Iris pigment epithelial cell (primary cell): ENCODE measurements at places on chromosomes 2 and 18.
A peak's percentile ranks its signal among the peaks of the same experiment; 100 is the strongest.

DNA sequence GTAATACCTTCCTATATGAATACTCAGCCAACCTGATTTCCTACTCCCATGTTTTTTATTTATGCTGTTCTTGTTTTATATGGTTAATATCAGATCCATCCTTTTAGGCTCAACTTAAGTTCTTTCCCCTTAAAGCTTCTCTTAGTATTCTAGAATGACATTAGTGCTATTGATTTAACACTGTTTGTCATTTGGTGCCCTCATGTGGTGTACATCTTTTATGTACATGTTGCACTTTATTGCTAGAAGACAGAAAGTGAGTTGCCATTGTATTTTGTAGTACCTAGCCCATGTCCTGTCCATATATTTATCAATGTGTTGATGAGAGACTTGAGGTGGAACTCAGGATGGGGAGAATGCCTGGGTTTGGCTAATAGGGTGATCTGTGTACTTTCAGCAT lies 2.5 kb downstream of the HTRA2 start:
- peak; percentile 42 for DNase-seq

- DNase-seq: peak; percentile 41
Measured at GRCh38 chr2:54723996-54724559, 616 bp downstream of the EML6 start.

GRCh38 chr2:100404411-100404810 lies 13.1 kb downstream of the CHST10 start:
- DNase-seq: no peak

GRCh38 chr2:23381084-23381483 lies 3.9 kb upstream of the KLHL29 start:
- DNase-seq: peak; percentile 93

- no peak for DNase-seq
Measured at GRCh38 chr2:126883666-126884040, 15.0 kb upstream of the TEX51 start.

DNA sequence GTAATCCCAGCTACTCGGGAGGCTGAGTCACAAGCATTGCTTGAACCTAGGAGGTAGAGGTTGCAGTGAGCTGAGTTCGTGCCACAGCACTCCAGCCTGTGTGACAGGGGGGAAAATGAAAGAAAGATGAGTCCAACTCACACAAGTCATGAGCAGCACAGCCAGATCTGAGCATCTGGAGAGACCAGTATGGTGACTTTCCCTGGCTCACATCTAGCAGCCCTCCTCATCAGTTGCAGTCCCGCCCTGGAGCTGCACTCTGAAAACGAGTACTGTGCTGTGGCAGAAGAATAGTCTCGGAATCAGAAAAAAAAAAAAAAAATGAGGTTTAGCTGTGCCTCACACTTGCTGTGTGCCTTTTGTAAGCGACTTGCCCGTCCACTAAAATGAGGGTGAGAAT lies 74.4 kb upstream of the TRIB2 start:
- DNase-seq: no peak

DNA sequence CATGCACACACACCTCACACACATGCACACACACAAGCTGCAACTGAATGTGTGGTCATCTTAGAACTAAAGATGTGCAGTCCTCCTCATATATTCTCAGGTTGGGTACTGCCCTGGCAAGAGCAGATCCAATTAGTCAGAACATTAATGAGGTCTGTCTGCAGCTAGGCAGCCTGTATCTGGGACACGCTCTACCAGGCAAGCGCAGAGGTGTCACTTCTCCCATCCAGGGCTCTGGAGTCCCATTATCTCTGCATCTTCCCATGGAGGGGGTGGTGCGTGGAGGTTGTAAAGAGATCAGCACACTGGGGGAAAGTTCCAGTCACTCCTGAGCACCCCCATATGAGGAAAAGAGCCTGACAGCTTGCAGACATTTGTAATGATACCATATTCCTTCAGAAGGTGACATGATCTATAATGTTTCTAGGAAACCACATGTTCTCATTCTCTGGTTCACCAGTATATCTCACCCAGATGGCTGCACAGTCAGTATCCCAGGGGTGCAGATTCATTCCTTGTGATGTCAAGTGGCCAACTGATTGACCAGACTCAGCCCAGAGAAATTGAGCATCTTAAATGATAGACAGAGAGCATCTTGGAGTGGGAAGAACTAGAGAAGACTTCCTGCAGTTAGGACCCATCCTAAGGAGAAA lies 95.4 kb downstream of the RTN4 start:
- DNase-seq: no peak

- DNase-seq: peak; percentile 85
Measured at GRCh38 chr2:12716032-12716281, 779 bp upstream of the TRIB2 start.

DNA sequence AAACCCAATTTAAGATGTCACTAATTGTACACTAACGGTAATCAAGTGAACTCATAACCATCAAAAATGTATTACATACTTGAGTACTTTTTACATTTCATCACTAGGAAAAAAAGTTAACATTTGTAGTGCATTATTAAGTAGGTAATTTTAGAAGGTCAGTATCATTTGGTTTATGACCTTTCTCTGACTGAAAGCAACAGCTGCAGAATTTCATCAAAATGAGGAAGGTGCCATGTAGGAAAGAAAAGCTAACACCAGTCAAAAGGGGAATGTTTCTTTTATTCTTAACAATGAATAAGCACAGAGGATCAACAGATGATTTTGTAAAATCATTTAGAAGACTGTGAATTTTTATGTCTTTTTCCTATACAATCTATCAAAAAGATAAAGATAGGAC lies 79.0 kb downstream of the PIGN start:
- DNase-seq: no peak

DNA sequence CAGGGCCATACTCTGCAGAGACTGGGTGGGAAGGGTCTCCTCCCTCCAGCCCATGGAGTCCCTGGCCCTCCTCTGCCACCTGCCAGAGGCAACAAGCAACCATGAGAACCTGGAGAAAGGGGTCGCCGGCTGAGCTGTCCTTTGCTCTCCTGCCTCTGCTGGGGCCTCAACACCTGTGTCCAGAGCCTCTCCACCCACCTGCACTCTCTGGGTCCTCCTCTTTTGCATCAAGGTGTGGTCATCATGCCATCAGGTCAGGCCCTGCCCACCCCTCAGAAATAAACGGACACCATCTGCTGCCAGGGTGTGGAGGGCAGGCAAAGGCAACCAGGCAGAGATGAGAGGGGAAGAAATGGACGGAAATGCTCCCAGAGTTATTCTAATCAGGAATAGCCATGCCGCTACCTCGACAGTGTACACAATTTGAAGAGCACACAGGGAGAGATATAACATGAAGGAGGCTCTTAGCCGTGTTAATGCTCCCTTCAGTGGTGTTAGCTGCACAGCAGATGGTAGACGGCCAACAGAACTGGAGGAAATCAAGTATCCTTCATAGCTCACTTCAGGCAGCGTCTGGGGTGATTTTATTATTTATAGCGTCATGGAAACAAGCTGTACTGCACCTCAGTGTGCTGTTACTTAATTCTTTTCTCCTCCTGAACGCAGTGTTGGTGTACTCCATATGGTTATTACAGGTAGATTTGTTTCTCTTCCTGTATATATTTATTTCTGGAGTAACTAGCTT lies 247.9 kb downstream of the TSN start:
- DNase-seq: no peak

DNA sequence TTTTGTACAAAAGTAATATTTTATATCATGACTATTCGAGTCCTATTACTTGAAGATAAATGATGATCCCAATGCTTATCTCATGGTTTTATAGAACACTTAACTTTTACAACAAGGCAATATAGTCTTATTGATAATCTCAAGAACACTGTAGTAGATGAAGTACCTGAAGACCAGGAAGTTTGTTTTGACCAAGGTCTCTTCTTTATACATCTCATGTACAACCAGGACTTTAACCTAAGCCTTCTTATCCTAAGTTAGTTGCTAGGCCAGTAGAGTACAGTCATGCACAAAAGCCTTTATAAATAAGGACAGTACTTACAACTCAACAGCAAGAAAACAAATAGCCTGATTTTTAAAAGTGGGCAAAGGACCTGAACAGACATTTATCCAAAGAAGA lies 147.7 kb upstream of the NOSTRIN start:
- DNase-seq: no peak

DNA sequence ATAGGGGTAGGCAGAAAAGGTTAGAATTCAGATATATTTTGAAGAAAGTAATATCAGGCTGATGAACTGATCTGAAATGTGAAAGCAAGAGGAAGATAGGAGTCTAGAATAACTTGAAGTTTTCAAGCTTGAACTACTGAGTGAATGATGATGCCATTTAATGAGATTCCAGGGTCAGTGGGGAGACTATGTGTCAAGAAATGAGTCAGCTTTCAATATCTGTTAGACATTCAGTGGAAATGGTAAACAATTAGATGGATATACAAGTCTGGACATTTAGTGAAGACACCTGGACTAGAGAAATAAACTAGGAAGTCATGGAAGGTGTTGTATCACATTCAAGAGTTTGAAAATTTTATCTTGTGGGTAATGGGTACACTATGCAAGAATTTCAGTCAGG lies 326.9 kb downstream of the FSIP2 start:
- no peak for DNase-seq

DNA sequence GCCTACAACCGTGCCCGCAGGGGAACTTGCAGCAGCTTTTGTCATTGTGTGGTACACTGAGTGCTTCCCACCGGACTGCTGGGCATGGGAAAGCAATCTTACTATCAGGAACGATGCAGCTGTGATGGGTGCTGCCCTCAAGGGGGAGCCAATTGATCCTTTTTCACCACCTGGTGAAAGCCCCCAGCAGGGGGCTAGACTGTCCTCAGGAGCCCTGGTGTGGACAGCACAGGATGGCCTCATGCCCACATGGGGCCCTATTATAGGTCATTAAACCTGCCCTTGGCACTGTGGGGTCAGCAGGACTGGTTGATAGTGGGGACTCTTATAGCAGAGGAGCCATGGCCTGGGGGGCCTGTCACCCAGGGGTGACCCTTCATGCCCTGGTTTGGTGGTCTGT lies 172.2 kb downstream of the GLI2 start:
- DNase-seq: no peak

GRCh38 chr2:97932975-97933662 lies 62.6 kb downstream of the TMEM131 start:
- no peak for DNase-seq

- peak; percentile 62 for DNase-seq
Measured at GRCh38 chr2:71748227-71748626, 294.9 kb downstream of the DYSF start.

DNA sequence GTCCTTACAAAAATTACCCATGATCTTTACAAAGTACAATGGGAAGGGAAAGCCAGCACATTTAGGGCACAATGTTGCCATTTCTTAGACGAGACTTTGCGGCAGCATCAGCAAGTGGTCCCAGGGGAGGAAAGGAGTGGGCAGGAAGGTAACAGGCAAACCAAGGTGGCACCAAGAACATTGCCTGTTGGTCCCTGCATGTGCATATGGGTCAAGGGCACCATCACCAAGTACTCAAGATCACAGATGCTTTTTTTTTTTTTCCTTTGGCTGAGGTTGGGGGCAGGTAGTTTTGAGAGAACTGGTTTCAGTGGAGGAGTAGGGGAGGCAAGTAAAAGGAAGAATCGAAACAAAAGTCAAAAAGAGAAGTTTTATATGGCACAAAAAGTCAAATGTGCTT lies 752 bp upstream of the CYTIP start:
- no peak for DNase-seq

DNA sequence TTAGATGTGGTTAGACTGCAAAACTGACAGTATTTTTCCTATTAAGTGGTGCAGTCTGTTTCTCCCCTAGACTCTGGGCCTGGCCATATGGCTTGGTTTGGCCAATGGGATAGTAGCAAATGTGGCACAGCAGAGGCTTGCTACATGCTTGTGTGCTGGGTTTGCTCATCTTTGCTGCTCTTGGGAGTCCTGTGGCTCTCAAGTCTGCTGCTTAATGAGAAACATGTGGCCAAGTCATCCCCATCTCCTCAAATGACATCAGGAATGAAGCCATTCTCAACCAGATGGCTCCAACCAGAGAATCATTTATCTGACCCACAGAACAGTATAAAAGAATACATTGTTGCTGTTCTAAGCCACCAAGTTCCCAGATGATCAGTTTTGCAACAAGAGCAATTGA lies 57.1 kb upstream of the PAX3 start:
- no peak for DNase-seq

- DNase-seq: no peak
Measured at GRCh38 chr2:1798115-1798784, 53.9 kb upstream of the PXDN start.

- DNase-seq: peak; percentile 34
Measured at GRCh38 chr18:46859855-46860254, 57.5 kb downstream of the PIAS2 start.

DNA sequence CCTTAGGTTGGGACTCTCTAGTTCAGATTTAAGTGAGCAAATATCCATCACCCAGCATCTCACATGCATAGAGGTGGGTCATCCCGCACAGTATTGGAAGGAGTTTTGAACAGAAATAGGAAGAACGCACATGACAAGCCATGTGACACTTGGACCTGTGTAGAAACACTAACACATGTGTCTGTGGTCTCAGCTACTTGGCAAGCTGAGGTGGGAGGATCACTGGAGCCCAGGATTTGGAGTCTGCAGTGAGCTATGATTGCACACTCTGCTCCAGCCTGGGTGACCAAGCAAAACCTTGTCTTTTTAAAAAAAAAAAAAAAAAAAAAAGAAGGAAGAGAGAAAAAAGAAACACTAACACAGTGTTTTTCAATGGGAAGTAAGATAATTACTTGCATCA lies 5.4 kb upstream of the MTCL1 start:
- DNase-seq: no peak

GRCh38 chr2:231452799-231453508 lies 11.3 kb downstream of the NCL start:
- DNase-seq: no peak

DNA sequence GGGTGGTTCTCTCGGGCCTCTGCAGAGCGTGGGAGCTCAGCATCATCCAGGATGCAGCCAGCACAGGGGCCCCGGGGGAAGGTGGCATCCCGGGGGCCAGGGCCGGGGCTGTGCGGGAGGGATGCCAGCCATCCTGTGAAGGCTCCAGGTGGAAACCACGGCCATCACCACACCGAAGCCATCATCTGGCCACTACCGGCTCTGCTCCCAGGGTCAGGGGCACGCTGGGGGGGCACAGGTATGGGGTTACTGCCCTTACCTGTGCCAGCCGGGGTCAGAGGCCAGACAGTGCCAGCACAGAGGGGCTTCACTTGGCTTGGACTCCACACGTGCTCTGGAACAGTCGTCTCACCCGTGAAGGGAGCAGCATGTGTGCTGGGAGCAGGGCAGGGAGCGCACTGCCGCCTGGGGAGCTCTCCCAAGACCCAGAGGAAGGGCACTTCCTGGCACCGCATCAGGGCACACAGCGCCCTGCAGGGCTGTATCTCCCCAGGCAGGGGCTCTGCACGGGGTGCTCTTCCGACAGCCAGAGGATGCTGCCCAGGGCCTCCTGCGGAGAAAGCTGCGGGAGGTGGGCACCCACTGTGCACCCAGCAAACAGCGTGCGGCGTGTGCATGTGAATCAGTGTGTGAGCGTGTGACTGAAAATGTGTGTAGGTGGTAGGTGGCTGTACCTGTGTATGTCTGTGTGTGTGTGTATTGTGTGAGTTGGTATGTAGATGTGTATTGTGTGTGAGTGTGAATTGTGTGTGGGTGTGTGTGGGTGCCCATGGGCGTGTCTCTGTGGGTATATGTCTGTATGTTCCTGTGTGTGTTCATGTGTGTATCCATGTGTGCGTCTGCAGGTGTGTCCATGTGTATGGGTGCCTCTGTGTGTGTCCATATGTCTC lies 75.0 kb downstream of the PTGR3 start:
- DNase-seq: no peak

GRCh38 chr2:234444893-234445292 lies 52.0 kb downstream of the ARL4C start:
- DNase-seq: peak; percentile 98
